ENCODE measurements at places on chromosomes 12 and 14.

GRCh38 chr12:12803186-12803585 lies 10.0 kb upstream of the DDX47 start:
- no peak for DNase-seq

DNA sequence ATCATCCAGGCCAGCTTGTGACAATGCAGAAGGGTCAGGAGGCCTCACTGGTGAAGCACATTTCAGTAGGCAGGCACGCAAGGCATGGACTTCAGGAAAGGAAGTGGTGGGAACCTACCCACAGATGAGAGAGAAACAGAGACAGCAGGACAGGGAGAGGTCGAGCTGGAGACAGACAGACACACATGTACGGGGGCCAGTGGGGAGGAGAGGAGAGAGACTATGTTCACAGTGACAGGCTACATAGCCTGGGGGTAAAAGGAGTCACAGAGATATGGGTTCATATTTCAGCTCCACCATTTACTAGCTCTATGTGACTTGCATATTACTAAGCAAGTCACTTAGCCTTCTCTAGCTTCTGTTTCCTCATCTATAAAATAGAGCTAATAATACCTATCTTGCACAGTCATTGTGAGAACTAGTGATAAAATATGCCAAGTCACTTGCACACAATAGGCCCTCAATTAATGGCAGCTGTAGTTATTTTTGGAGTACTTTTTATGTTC lies 91.1 kb upstream of the FUT8 start:
- DNase-seq, result no peak

DNA sequence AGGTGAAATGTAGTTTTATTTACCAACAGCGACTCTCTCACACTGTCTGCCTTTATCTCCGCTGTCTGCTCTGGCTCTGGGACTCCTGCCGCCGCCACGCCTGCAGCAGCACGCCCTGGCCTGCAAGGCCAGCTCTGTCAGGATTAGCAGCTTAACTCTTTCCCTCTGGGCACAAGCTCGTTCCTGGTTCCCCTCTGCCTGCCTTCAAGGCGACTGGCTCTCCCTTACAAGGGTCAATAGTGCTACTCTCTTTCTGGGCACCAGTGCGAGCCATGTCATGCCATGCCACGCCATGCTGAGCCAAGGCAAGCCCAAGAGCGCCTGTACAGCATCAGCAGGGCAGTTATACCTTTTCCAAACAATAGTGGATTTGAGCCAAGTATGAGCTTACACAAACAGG lies 3.6 kb upstream of the CLEC2B start:
- DNase-seq, result no peak

- DNase-seq, result no peak
These were observed 525.3 kb upstream of the TBX3 start for GRCh38 chr12:115209230-115209629.

- DNase-seq, result no peak
These were observed 17.3 kb downstream of the LRTM2 start for GRCh38 chr12:1837541-1838204.

GRCh38 chr12:84507956-84508850 lies 404.4 kb downstream of the SLC6A15 start:
- DNase-seq, result no peak

- no peak for DNase-seq
These were observed 1059.8 kb downstream of the TMEM121 start for GRCh38 chr14:106586098-106586704.

- no peak for DNase-seq
These were observed 42.9 kb downstream of the DAD1 start for GRCh38 chr14:22545842-22546721.

DNA sequence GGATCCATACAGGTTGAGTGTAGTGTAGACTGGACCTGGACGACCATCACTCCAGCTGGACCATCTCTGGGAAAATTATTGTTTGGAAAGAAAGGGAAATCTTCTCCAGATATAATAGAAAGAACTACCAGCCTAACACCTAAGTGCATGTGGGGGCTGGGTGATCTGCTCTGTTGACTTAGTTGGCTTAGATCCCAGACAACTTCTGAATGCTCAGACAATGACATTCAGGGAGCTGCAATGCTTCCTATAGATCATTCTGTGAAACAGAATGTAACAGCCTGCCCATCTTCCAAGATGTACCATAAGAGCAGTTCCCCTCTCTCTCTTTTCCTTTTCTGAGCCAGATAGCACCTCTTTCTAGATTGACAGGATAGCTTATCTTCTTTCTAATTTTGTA lies 572.8 kb upstream of the STXBP6 start:
- DNase-seq, result no peak

- no peak for DNase-seq
These were observed 77.7 kb upstream of the DBX2 start for GRCh38 chr12:45128637-45129036.

- no peak for DNase-seq
These were observed 157.6 kb downstream of the FOXA1 start for GRCh38 chr14:37437490-37437889.

- peak; percentile 97 for DNase-seq
These were observed 51.4 kb downstream of the VCPKMT start for GRCh38 chr14:50064993-50065392.

- no peak for DNase-seq
These were observed 41.5 kb downstream of the CHGA start for GRCh38 chr14:92964124-92965109.

- no peak for DNase-seq
These were observed 338.7 kb downstream of the EGLN3 start for GRCh38 chr14:33612197-33612505.

DNA sequence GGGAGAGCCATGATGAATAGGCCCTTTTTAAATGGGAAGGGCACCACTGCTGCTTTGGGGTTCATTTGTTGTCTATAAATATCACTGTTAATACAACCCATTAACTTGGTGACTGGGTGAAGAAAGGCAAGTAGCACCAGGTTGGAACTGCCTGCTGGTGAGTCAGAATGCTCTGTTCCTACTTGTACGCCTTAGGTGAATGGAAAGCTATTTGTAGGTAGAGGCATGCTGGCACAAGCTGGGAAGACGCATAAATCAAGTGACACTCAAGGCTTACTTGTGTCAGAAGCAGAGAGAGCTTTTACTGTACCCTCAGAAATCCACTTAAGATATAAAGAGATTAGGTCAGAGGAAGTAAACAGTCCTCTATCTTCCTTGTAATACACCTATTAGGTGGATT lies 142.5 kb downstream of the TMX1 start:
- DNase-seq, result no peak

GRCh38 chr14:56059054-56059453 lies 59.2 kb upstream of the PELI2 start:
- DNase-seq, result no peak

GRCh38 chr14:56487090-56487667 lies 92.4 kb upstream of the TMEM260 start:
- DNase-seq, result no peak

GRCh38 chr14:25848601-25849000 lies 749.2 kb downstream of the NOVA1 start:
- DNase-seq, result no peak

GRCh38 chr14:55351111-55351510 lies 60.5 kb downstream of the ATG14 start:
- no peak for DNase-seq

DNA sequence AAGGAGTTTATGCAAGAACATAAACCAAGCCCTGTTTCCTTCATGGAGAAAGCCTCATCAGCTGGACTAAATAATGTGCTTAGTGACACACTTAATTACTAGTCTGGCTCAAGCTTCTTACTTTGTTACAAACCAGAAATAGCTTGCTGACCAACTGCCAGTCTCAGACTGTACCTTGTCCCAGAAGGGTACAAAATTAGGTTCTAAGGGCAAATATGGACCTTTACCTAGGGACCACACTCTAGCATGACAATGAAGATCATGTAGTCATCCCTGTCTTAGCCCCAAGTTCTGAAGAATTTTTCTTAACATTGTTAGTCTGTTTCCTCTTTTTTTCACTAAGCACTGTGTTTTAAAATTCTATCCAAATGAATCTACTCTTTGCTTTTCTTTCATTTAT lies 2.2 kb downstream of the AMN1 start:
- no peak for DNase-seq

GRCh38 chr12:131089531-131090273 lies 136.0 kb downstream of the ADGRD1 start:
- no peak for DNase-seq

- DNase-seq, result no peak
These were observed 176.1 kb downstream of the GXYLT1 start for GRCh38 chr12:41968599-41968998.

DNA sequence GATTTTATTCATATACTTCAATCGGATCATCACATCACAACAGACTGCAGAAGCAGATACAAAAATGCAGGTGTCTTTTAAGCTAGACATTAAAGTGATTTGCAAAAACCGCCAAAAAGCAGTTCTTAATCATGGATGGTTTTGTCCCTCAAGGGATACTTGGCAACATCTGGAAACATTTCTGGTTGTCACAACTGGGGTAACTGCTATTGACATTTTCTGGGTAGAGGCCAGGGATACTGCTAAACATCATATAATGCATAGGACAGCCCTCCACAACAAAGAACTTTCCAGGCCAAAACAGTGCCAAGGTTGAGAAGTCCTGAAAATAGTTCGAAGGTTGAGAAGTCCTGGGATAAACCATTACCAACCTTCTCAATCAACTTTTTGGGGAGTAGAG lies 101.8 kb upstream of the BBS10 start:
- no peak for DNase-seq

DNA sequence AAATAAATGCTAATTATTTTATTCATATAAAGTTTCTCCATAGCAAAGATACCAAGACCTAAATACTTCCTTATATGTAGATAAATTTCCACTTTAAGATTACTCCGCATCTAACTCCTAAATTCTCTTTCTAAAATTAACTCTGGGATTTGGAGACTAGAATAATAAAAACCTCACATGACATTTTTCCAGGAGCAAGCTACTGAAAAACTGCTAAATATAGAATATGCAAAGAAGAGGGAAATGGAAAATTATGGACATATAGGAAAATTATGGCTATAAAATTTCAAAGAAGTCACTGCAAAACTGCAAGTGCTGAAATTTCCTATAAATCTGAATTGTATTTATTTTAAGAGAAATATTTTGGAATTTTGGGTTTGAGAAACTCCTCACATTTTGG lies 186.2 kb downstream of the DUSP6 start:
- DNase-seq, result no peak

- no peak for DNase-seq
These were observed 75.0 kb downstream of the ACADS start for GRCh38 chr12:120800665-120801064.

DNA sequence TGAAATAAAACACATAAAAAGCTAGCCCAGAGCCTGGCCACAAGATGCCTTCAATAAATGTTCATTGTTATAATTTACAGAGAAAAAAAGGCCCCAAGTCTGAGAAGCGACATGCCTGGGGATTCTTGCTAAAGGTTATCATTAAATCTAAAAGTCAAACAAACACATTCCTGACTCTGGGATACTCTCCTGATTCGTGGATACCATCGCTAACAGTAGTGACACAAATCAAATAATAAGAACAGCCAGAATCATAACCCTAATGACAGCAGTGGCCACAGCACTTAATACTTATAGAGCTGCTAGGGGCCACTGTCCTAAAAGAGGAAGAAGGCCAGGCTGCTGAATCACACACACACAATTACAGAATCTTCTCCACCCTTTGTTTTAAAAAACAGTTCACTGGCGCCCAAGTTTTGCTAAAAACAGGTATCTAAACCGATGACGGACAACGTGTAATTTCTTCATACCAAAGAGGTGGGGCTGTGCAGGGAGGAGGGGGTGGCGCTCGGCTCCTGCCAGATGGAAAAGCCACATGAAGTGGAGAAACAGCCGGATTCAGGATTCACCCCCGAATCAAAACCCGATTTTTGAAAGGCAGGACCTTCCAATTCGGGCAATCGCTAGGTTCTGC lies 1.2 kb downstream of the CLIP1 start:
- DNase-seq, result no peak

GRCh38 chr12:32493282-32493681 lies 93.9 kb downstream of the FGD4 start:
- no peak for DNase-seq

GRCh38 chr14:62420847-62421246 lies 624.4 kb downstream of the KCNH5 start:
- no peak for DNase-seq

DNA sequence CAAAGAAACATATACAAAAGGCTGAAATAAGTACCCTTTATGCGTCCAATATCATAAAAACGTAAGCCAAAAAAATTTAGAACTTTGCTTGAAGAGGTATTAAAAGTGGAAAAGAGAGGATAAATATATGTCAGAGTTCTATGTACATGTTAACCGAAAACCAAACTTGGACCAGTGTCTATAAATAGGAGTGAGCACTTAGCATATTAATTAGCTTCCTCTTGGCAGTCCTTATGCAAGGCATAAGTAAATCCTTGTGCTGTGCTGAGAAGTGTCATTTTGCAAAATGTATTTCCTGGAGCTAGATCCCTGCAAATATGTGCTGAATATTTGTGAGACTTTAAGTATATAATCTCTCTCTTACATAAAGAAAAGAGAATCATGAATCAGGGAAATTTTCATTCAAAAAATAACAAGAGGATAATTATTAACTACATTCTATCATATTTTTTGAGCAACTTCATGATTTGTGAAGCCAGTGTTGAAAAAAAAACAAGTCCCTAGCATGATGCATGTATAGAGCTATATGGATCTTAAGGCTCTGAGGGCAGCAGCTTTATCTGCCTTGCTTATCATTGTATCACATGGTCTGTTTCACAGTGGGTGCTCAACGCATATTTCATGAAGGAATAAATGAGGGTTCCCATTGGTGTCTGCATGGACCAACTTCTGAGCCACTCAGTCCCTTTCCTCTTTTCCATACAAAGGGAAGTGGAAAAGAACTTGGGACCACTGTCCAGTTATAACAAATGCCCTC lies 326.1 kb downstream of the PDZRN4 start:
- DNase-seq, result no peak

GRCh38 chr12:26401874-26402273 lies 206.5 kb downstream of the SSPN start:
- DNase-seq, result no peak

DNA sequence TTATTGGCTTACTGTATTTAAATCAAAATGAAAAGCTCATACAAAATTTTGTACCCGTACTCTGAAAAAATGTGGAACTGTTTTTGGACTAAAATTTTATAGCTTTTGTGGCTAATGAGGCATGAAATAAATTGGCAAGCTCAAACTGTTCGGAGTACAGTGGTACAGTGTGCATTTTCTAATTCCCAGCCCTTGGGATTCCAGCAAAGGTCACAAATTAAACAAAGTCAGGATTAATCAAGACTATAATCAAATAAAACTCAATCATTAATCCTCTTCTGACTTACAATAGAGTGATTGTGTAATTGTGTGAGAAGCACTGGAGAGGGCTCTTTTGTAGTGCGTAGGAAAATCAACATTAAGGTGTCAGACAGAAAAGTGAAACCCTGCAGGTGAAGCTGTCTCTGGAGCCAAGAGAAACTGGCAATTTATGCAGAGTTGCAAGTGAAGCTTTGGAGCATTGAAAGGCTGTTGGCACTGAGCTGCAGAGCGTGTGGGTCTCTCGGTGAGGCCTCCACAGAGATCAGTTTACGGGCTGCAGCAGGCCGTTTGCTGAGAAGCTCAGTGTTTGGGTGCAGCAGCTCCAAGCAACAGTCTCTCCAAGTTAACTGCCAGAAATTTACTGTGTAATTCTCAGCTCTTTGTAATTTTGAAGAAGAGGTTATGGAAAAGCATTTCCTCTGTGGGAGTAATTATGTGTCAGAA lies 275.9 kb downstream of the FBXL14 start:
- no peak for DNase-seq

GRCh38 chr12:20319366-20319765 lies 49.0 kb upstream of the PDE3A start:
- DNase-seq, result no peak
